ENCODE measurements at places on chromosomes 7 and 10.

DNA sequence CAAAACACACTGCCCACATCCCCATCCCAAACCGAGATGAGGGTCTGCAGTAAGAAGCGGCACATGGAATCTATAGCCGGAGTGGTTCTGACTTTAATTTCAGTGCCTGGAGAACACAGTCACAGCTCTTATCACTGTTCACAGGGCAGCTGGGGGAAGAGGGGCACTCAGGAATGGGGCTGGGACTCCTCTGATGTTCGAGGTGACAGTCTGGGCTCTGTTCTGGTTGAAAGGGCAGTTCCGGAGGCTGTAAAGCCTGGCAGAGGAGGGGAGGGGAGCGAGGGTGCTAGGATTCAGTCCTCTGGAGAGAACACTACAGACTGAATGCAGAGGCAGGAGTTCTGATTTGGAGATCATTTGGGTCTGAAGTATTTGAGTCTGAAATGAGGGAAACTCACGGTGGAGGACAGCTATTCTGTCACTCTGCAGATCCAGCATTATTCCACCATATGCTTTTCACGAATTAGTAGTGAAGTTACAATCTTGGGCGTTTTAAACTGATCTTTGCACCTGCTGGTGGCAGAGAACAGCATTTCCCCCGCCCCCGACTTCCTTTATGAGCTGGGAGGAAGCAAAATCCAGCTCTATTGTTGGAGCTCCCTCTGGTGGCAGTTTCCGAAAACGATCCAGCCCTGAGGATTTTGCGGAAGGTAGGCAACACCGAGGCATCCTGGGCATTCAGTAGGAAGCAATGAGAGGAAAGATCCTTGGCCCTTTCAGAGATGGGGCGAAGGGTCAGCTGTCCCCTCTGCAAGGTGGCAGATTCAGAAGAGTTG lies 22.7 kb upstream of the KCNK18 start:
- peak; percentile 29 for DNase-seq

DNA sequence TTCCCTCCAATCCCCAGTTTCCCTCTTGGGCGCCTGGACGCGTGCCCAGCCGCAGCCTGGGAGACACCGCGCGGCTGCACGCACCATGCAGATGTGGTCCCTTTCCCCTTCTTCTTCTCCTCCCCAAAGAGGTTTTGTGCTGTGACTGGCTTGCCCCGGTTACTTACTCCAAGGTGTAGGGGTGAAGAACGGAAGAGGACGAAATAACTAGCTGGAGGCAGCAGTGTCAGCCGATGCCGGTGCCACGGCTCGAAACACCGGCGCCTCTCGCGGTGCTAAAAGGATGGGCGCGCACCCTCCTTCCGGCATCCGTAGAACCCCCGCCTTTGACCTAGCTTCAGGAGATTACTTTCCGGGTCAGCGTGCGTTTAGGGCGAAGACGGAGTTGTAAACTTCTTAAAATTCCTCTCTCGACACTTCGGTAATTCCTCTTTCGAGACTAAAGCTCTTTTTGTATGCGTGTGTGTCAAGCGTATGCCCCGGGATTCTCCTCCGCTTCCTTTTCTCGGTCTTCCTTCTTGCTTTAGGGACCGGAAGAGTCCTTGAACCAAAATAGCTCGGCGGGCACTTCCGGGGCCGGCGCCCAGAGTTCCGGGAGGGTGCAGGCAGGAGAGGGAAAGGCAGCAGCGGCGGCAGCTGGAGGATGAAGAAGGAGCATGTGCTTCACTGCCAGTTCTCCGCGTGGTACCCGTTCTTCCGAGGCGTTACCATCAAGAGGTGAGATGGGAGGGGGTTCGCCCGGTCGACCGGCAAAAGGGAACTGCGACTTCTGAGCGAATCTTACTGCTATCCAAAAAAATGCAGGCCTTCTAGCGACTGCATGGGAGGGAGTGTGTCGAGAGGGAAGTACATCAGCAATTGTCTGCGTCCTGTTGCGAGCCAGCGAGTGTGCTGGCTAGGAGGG lies at the start of the genes CDC123 and NUDT5:
TSS of gene CDC123 (plus strand) at position 586 of the 904 bp plus-strand sequence. CDS start at position 644, 58 bp downstream.
TSS of gene NUDT5 (minus strand) at position 289 of the 904 bp plus-strand sequence. CDS start 9,600 bp downstream, outside the sequence.
- peak; percentile 71 for DNase-seq

DNA sequence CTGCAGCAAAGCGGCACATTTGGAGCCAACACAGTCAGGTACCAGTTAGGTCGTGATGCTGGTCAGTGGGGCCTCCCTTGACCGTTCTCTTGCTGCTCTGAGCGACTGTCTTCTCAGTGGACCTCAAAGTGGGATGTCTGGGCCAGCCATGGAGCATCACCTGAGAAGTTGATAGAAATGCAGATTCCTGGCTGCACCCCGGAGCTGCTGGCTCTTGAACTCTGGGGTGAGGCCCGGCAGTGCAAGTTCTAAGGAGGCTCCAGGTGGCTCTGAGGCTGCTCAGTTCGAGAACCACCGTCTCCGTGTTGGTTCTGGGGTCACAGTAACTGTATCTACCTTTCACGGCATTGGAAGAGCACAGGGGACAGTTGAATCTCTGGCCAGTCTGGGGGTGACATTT lies 147.5 kb downstream of the WDR37 start:
- no peak for DNase-seq

DNA sequence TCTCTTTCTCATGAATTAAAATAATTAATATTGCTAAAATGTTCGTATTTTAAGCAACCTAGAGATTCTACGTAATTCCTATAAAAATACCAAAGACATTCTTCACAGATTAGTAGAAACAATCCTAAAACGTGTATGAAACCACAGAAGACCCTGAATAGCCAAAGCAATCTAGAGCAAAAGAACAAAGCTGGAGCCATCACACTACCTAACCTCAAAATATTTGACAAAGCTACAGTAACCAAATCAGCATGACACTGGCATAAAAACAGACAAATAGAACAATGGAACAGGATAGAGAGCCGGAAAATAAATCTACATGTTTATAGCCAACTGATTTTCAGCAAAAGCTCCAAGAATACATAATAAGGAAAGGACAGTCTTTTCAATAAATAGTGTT lies 105.5 kb upstream of the PTN start:
- no peak for DNase-seq

- peak; percentile 65 for DNase-seq
These were observed 30.7 kb upstream of the INPP5A start for GRCh38 chr10:132506711-132507408.

DNA sequence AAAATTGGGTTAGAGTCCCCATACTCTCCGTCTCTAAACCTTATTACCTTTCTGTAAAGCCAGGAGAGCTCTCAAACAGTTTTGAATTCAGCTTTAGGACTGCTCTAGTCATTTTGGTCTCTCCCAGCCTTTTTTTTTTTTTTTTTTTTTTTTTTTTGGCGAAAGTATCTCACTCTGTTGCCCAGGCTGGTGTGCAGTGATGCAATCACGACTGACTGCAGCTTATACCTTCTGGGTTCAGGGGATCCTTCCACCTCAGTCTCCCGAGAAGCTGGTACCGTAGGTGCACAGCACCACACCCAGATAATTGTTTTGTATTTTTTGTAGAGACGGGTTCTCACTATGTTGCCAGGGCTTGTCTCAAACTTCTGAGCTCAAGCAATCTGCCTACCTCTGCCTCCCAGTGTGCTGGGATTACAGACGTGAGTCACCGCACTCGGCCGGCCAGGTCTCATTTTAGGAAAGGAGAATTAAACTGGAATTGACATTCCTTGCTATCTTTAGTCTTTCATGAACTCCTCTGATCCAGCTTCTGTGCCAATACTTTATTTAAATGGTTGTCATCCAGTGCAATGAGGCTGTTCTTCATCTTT lies 31.4 kb upstream of the RSU1 start:
- no peak for DNase-seq

DNA sequence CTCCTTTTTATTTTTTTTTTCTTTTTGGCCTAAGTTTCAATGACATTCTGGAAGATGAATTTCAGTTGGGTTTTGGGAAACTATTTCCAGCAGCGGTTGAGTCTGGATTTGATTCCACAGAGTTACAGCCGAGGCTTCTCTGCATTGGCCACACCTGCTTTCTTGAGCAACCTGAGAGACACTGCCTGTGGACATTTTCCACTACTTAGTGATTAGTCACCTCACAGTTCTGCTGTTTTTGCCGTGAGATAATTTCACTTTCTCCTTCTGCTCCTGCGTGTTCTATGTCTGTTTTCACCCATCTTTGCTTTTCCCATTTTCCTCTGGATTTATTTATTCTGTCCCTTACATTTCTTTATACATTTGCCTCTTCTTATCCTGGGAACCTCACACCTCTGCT lies 243.0 kb downstream of the BICC1 start:
- DNase-seq: peak; percentile 59

DNA sequence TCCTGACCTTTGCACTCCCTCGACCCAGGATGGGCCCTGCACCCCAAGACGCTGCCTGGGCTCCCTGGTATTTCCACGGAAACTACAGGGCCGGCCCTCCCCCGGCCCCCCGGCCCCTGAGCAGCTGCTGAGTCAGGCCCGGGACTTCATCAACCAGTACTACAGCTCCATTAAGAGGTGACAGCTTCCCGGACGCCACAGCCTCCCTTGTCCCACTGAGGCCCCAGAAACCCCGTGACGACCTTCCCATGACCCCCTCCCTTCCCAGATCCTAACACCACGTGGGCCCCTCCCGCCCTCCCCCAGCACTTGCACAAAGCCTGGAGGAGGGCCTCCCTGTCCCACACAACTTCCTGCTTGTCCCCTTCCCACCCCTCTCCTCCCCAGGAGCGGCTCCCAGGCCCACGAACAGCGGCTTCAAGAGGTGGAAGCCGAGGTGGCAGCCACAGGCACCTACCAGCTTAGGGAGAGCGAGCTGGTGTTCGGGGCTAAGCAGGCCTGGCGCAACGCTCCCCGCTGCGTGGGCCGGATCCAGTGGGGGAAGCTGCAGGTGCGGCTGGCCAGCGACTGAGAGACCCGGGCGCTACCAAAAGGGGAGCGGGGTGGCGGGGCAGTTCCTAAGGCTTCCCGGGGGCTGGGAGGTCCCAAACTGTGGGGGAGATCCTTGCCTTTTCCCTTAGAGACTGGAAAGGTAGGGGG lies 5.7 kb downstream of the NOS3 start:
- no peak for DNase-seq

DNA sequence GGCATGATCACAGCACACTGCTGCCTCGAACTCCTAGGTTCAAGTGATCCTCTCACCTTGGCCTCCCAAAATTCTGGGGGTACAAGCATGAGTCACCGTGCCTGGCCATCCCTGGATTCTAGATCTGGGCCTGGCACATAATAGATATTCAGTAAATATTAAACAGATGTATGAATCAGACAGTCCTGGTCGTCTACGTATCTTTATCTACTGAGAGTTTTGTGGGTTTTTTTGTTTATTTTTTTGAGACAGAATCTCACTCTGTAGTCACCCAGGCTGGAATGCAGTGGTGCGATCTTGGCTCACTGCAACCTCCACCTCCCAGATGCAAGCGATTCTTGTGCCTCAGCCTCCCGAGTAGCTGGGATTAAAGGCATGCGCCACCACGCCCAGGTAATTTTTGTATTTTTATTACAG lies 24.3 kb upstream of the ITGB1 start:
- DNase-seq: peak; percentile 51
